GM10248 (cell line): ENCODE measurements at places on chromosomes 4 and X.

GRCh38 chrX:154426916-154427770 is 1.3 kb upstream of the ATP6AP1 start:
- no peak for DNase-seq

DNA sequence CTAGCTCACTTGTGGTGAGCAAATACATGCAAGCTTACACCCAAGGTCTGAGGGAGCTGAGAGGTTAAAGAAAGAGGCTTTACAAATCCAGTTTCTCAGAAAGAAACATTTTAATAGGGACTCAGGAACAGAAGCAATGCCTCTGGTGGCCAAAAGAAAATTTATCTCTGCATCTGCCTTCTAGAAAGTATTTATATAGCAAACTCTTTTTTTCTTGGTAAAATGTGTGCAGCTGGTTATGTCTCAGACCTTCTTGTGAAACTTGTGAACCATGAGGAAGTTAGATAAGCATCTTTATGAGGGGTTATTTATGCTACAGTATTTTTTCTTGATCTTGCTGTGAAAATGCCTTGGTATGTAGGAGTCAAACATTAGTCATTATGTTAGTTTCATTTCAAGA is 48.5 kb upstream of the CYSLTR1 start:
- no peak for DNase-seq

- DNase-seq, result no peak
Observed at GRCh38 chr4:169934794-169935429, 91.3 kb downstream of the MFAP3L start.

- no peak for DNase-seq
Observed at GRCh38 chr4:79025170-79025569, 85.9 kb upstream of the PAQR3 start.

- no peak for DNase-seq
Observed at GRCh38 chr4:16439768-16440167, 213.5 kb upstream of the TAPT1 start.

GRCh38 chr4:1072830-1073446 is 40.4 kb downstream of the RNF212 start:
- peak; percentile 64 for DNase-seq

DNA sequence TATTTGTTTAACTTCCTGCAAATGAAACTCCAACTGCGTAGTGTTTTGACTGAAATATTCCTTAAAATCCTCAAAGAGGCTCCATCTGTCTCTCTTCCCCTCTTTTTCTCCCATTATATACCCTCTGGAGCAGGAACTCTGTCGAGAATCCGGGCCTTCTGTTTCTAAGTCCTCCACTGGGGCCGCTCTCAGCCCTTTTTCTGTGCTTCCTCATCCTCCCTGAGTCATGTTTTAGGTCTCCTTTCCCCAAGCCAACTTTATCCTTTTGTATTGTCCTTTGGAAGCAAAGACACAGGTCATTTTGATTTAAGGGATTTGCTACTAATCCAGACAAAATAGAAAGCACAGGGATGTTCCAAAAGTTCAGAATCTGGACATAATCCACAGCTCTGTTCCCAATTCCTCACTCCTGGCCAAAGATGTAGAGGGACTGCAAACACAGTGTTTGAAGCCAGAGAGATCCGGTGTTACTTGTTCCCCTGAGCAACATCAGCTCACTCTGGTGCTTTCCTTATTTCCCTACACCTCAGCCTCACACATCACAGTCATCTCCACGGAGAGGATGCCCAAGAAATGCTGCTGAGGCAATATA is 131.0 kb upstream of the KLF3 start:
- no peak for DNase-seq

GRCh38 chr4:128871948-128872347 is 62.4 kb downstream of the JADE1 start:
- no peak for DNase-seq

GRCh38 chr4:141409556-141409955 is 188.9 kb downstream of the ZNF330 start:
- DNase-seq, result no peak

GRCh38 chr4:27272217-27272616 is 411.6 kb downstream of the STIM2 start:
- DNase-seq, result no peak

GRCh38 chr4:119233750-119234149 is 21.2 kb downstream of the USP53 start:
- peak; percentile 9 for DNase-seq

GRCh38 chr4:125338814-125339213 is 24.1 kb downstream of the FAT4 start:
- DNase-seq, result no peak

DNA sequence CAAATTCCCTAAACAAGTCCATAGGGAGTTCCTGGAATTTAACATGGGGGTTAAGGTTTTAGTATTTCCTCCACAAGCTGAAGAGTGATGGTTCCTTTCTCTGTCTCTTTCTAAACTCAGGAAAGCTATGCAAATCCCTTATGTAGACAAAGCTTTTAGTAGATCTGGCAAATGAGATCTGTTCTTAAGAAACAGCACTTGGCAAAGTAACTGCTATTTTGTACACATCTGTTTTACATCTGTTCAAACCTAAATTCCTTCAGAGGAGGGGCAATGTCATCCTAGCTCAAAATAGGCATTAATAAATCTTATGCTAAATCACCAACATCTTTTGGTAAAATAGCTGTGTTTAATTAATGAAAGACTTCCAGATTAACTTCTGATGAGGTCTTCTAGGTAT is 137.8 kb upstream of the TBC1D9 start:
- no peak for DNase-seq

DNA sequence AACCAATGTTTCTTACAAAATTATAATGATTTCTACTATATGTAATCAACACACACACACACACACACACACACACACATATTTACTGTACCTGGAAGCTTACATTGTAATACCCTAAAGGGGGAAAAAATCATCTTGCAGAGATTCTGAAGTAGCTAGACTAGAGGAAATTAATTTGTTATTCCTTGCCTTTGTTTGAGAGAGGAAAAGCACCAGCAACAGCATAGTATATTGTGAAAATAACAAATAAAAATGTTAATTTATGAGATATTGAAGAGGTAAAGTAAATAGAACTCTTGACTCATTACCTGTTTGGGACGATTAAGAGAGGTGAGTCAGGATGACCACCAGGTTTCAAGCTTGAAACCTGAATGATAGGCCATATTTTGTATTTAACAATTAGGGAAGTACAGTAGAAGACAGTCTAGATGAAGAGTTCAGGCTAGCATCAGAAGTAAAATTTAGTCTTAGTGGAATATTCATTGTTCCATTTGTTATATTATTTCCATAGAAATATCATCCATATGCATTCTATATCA is 873.4 kb upstream of the PCDH10 start:
- no peak for DNase-seq

GRCh38 chrX:64976673-64977040 is 407 bp upstream of the ZC4H2 start:
- DNase-seq, result no peak

DNA sequence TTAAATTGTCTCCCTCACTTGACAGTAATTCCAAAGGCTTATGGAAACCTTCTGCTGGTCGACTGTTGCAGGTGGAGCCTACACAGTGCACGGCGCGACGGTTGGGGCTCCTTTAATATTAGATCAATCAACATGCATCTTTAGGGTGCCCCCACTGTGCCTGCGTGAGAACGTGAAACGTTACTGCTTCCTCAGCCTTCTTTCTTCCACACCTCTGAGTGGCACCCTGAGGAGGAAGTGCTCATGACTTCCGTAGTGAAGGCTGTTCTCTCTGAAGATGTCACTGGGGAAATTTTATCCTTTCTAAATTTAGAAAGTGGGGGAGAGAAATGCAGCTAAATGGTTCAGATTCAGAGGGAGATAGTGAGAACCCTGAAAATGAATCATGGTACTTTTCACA is 184.0 kb upstream of the ZFP42 start:
- no peak for DNase-seq

DNA sequence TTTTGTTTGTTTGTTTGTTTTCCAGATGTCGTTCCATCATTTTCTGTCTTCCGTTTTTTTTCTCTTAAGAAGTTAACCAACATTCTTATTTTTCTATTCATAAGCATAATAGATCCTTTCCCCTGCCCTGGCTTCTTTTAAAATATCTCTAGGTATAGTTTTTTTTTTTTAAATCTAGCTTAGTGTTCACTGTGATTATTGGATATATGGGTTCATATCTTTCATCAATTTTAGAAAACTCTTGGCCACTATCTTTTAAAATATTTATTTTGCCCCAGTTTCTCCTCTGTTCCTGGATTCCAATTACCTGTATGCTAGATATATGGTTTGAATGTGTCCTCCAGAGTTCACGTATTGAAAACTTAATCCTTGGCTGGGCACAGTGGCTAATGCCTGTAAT is 59.6 kb downstream of the GSX2 start:
- DNase-seq, result no peak

DNA sequence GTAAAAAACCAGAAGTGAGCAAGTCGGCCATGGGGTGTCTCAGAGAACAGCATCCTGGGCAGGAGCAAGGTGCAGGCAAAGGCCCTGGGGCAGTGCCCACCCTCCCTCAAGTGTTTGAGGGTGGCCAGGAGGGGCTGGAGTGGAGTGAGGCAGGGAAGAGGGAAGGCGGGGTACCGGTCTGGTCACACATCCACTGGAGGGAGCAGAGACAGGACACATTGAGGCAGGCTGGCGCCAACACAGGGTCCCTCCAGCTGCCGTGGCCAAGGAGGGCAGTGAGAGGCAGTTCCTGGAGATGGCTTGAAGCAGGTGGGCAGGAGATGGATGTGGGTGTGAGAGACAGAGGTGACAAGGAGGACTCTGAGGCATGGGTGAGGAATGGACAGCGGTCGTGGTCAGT is 20.3 kb upstream of the RNF4 start:
- no peak for DNase-seq

GRCh38 chr4:113884655-113885054 is 94.8 kb downstream of the ARSJ start:
- DNase-seq, result no peak
